Iris pigment epithelial cell (primary cell): ENCODE measurements at places on chromosomes 7 and 10.

DNA sequence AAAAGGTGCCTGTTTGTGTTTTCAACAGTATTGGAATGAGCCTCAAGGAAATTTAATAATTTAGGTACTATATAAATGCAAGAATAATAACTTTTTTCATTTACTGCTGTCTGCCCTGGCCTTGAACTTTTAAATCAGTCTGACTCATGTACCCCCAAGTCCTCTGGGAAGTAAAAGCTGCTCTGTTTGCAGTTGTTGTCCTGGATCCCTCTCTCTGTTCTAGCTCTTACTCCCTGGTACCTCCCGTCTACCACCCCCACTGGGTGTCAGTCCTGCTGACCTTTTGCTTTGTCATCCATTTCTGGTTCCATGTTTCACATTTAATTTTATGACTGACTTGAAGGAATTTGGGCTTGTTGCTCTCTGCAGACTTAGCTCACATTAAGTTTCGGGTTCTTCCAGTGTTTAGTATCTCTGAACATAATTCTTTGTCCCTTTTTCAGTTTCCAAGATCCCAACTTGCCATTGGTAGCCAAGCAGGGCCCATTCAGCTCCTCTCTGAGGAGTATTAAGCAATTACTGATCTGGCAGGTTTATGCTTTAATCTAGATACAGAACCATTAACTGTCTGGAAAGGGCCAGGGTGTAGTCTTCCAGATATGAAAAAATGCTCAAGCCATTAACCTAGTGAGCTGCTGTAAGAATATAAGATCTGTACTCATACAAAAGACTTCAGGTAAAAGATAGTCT, 208.7 kb upstream of the FAM3C start:
- DNase-seq, result peak; percentile 67

DNA sequence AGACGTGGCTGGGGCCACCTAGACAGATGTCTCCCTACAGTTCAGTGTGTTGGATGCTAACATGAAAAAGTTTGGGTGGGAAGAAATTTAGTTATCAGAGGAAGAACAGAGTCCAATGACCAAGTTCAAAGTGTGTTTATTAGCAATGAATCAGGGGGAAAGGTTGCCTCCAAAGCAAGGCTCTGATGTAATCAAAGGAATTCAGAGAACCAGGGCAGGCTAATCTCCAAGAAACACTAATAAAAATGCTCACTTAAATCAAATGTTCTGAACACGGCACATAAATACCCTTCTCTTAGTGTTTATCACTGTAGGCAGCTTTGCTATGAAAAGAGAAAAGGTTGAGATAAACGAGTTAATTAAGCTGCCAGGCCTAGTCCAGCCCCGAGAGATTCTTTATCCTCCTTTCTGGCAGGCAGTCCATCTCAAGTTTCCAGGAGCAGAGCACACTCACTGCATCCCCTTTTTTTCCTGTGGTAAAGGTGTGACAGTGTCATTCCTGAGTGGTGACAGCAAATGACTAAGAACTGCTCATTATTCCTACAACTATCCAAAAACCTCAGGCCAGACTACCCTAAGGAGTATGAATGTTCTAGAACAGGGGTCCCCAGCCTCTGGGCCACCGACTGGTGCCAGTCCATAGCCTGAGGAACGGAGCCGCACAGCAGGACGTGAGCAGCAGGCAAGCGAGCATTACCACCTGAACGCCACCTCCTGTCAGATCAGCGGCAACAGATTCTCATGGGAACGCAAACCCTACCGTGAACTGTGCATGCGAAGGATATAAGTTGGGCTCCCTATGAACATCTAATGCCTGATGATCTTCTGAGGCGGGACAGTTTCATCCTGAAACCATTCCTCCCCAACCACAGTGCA, 66.9 kb upstream of the FHIP2A start:
- DNase-seq, result peak; percentile 59

GRCh38 chr10:105952153-105952552, 1212.4 kb downstream of the SORCS1 start:
- DNase-seq, result peak; percentile 74

GRCh38 chr10:91856637-91857036, 52.6 kb downstream of the FGFBP3 start:
- DNase-seq, result no peak

DNA sequence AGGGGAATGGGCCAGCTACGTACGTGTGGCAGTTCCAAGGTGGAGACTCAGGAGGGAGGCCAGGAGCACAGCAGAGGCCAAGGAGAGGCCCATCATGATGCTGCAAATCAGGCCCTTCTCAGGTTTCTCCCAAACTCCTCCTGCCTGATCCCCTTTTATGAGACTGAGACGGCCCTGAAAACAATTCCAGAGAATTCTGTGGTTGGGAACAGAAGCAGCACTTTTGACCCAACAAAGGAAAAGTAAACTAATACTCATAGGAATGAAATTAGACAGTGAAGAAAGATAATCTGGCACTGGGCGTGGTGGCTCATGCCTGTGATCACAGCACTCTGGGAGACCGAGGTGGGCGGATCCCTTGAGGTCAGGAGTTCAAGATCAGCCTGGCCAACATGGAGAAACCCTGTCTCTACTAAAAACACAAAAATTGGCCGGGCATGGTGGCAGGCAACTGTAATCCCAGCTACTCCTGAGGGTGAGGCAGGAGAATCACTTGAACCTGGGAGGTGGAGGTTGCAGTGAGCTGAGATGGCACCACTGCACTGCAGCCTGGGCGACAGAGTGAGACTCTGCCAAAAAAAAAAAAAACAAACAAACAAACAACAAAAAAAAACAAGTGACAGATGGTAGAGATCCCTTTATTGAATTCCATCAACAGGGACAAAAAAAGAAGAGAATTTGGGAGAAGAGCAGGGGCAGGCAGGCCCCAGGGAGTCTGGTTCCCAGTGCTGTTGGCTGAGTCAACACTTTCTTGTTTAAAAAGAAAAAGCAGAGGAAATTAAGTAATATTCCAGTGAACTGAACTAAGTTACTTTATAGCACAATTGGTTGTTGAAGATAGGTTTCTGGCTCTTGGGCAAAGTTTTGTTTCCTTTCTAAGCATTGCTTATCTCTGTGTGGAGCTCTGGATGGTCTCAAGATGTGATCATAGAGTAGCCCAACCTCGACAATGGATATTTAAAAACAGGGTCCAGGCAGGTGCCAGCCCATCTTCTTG, at the start of gene CCL26:
Gene CCL26 (minus strand): TSS at position 131 of the 997 bp plus-strand sequence. CDS start 35 bp downstream, at position 96.
- DNase-seq, result peak; percentile 75

GRCh38 chr7:122397381-122397780, 92.8 kb upstream of the FEZF1 start:
- no peak for DNase-seq

GRCh38 chr7:1698951-1699350, 28.9 kb downstream of the ELFN1 start:
- no peak for DNase-seq

DNA sequence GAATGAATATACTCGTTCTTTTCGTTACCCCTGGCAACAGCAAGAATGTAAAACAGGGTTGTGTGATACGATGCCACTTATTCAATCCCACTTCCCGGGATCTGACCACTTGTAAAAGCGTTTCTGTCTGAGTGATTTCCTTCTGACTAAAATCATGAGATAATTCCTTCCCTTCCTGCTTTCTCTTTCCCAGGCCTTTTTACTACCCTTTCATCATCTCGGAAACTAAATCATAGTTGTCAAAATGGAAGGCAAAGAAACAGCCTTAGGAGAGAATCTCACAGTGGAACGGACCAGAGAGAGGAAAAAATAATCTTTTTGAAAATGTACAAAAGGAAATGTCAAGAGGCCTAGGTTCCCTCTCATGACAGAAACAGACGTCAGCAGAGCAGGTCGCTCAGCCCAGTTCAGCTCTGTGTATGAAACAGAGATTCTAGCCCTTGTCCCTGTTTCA, 29.8 kb downstream of the DIP2C start:
- DNase-seq, result peak; percentile 83

- peak; percentile 45 for DNase-seq
Observed at GRCh38 chr10:17737027-17737965, 14.7 kb upstream of the TMEM236 start.
